Testis (tissue), 5 donors: ENCODE measurements at places on chromosomes 5 and 9. TPM values are rescaled to one million over a fixed set of nuclear protein-coding genes. Genes with fewer than 3 reads are reported as not detected.

The OTULINL gene
- 10.2 TPM for polyA plus RNA-seq

The GAPT gene
- polyA plus RNA-seq, result 0.58 TPM

The PCAT7 gene
- polyA plus RNA-seq, result 9.2 TPM

The NEUROG1 gene
- polyA plus RNA-seq, result not detected

The PTGER4 gene
- 8.7 TPM for polyA plus RNA-seq

The IFNA14 gene
- not detected for polyA plus RNA-seq

The TAF1L gene
- polyA plus RNA-seq, result 3.0 TPM

The TNFAIP8 gene
- 8.2 TPM for polyA plus RNA-seq

The FOXI1 gene
- polyA plus RNA-seq, result 0.26 TPM

The SLC46A2 gene
- 1.9 TPM for polyA plus RNA-seq

DNA sequence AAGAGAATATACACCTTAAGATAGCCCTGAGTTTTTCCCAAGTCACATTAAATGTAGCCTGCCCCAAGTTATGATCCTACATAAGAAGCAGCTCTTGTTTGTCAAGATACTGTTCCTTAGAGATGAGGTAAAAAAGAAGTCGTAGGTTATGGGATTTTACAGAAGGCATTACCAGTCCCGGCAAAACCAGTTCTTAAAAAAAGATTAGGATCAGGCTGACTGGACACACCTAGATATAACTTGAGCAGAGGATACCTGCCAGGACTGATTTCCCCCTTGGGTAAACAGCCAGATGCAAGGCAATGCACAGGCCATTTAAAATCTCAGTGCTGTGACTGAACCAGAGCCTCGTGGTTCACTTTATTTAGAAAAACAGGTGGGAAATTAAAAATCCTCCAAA lies 14.1 kb upstream of the SEMA5A start:
- no peak for DNase-seq

DNA sequence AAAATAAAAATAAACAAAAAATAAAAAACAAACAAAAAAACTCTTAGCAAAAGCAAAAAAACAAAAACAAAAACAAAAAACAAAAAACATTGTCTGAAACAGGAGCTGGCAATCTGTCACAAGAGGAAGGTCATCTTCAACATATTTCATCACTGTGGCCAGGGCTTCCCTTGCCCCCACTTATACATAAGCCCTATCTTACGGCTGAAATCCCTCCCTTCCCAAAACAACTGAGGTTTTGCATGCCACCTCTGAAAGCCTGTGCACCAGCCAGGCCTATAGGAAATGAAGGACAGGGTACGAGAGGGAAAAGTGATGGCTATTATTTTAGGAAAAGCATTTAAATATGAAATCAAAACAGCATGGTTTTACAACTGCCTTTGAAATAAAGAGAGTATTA lies 10.8 kb downstream of the MTMR12 start:
- DNase-seq, result no peak

DNA sequence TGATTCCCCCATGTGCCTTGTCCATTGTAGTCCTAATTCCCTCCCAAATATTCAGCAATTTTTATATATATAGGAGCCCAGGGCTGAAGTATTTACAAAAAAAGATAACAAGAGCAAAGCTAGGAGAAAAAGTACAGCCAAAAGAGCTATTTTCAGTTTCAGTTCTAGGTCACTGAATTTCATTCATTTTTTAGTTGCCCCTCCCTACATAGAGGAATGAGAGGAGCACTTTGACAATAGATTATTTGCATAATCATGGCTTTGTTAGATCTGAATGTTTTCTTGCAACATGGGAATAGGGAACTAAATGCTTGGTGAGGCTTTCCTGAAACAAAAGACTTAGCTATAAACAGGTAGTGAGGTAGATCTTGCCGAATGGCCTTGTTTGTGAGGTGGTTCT lies 15.3 kb upstream of the F2RL2 start:
- DNase-seq, result no peak

GRCh38 chr9:120921661-120922181 lies 4.9 kb downstream of the TRAF1 start:
- DNase-seq, result no peak

DNA sequence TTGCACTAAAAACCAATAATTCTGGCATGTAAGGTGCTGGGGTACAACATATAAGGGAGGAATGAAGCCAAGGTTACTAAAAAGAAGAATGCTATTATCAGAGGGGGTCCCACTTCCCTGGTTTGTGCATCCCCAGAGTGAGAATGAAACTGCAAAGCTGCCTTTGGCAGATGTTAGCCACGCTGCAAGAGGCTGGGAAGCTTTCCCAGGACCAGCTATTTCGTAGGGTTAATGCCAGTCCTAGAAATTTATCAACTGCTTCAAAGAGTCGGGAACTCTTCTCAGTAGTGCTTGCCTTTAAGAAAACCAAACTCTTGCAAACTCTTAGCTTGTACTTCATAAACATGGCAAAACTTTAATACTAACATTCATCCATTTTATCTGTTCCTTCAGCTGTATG lies 87.5 kb upstream of the NR5A1 start:
- no peak for DNase-seq

DNA sequence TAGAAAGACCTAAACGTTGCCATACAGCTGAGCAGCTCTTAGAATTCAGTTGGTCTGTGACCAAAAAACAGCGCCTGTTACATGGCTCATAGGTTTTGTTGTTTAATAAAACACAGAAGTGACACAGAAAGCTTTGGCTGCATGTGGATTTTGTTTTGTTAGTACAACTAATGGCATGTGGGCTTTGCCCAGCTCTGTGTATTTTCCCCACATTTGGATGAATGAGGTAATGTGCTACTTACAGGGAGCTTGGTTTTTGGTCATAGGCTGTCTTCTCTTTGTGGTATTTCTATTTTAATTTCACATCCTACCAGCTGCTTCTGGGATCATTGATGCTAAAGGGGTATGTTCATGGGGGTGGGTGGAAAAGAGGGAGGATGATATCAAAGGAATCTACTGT lies 37.0 kb upstream of the POU4F3 start:
- DNase-seq, result no peak

GRCh38 chr9:29648601-29649000 lies 2075.3 kb upstream of the C9orf72 start:
- DNase-seq, result no peak

GRCh38 chr5:21831145-21831787 lies 1021.9 kb downstream of the CDH12 start:
- no peak for DNase-seq

DNA sequence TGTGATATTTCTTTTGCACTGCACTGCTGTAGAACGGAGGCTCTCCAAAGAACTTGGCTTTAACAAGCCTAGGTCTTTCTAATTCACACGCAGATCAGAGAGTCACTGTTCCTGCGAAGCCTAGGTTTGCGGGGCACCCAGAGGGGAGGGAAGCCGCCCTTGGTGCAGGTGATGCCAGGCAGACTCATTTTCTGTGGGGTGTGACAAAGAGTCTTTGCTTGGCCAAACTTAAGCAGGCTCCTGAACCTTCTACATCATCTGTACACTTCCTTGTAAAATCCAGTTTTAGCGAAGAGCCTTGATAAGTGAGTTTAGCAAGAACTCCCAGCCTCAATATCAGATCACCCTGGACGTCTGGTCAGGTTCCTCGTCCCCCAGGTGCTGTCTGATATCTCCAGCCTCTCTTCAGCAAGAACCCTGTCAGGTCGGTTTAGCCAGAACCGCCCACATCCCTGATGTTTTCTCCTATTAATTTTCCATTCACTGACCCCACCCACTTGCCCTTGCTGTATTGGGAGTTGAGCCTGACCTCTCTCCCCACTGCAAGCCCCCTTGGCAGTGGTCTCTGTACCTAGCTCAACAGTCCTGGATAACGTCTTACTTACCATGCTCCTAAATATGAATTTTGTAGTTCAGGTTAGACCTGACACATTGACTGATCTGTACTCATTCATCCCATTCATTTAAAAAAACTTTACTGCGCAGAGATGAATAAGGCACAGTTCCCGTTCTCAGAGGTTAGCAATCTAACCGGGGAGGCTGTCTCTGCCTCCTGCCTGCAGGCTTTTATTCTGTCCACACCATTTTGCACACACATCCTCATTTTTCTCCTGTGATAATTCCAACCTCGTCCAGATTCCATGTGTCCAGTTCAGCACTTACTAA lies 880 bp upstream of the UBAC1 start:
- DNase-seq, result no peak

GRCh38 chr5:50967009-50967562 lies 300.6 kb downstream of the PARP8 start:
- DNase-seq, result no peak

- no peak for DNase-seq
These were observed 65.6 kb upstream of the MAP1B start for GRCh38 chr5:72041654-72042053.

DNA sequence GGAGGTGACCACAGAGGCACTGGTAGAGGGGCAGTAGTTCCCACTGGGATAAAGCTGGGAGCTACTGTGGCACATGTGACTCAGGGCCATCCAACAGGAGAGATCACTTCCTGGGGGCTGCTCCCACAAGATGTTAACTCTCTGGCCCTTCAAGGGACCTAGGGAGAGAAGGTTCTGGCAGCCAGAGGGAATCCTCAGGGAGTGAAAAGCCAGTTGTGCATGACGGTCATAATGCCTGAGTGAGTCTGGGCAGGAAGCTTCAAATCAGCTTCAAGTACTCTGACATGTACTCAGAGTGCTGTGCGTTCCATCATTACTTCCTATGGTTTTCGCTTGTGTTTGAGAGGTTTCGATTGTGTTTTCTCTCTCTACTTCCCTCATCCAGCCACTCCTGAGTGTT lies 388.5 kb downstream of the GABRG2 start:
- DNase-seq, result no peak

DNA sequence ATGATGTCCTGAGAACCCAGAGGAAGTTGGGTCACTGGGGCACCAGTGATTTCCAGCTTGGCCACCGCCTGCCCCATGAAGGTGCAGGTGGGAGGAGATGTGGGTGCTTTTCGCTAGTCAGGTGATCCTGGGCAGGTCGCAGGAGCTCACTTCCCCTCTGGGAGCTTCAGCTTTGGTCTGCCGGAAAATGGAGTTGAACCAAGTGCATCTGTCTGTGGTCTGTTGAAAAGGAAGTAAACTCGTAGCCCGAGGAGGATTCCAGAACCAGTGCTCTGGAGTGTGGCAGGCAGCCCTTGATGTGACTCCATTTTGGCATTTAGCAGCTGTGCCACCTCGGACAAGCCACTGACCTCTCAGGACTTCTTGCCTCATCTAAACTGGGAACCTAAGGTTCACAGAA lies 81.8 kb upstream of the HRH2 start:
- DNase-seq, result no peak

DNA sequence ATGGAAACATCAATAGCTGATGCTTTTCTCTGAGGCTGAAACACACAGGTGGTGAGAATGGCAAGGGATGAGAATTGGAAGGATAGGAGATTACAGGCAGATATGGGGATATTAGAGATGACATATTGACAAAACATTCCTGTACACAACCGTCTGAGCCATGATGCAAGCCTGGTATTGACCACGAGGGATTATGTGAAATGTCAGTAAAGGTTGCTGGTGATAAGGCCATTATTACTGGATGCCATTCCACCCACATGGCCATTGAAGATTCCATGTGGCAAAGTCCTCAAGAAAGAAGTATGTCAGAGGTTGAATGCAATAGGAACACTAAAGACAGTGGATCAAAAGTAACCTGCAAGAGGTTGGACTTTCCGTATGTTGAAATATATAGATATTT lies 15.7 kb downstream of the GRAMD2B start:
- no peak for DNase-seq

GRCh38 chr5:139976703-139977102 lies 66.4 kb downstream of the NRG2 start:
- DNase-seq, result no peak

DNA sequence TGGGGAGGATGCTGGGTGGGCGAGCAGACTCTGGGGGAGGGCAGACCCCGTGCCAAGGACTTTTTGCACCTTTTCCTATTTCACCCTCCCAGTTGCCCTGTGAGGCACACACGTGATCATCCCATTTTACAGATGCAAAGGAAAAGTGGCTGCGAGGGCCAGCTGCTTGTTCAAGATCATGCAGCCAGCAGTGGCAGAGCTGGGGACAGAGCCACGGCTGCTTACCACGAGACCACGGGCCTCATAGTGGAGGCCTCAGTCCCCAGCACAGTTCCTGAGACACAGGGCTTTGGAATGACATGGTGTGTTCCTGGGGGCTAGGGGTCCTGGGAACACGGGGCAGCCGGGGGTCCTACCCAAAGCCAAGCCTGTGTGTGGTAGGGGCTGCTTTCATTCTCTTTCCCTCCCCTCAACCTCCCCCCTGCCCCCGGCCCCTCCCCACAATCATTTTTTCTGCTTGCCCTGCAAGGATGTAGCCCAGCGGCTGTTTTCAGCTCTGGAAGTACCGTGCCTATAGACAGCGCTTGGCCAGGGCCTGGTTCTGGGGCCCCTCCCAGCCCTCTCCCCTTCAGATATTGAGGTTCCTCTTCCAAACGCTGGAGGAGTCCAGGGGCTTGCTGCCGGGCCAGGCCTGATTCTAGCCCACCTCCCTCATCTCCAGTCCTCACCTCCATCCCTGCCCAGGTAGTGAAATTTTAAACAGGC lies 58.5 kb upstream of the IER5L start:
- no peak for DNase-seq

DNA sequence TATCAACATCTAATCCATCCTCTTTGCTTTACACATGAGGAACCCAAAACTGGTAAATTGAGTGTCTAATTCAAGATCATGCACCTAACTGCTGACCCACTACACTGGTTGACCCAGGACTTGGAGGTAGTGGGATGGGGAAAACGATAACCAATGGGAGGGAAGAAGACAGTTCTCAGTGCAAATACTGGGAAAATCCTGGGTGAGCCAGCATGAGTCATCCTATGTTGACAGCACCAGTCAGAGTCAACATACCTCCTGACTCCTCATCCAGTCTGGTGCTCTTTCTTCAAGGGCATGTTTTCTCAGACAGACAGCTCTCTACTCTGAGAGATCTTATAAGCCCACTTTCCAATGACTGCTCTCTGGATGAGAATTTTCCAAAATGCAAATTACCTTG lies 232.8 kb upstream of the PTGER4 start:
- no peak for DNase-seq

DNA sequence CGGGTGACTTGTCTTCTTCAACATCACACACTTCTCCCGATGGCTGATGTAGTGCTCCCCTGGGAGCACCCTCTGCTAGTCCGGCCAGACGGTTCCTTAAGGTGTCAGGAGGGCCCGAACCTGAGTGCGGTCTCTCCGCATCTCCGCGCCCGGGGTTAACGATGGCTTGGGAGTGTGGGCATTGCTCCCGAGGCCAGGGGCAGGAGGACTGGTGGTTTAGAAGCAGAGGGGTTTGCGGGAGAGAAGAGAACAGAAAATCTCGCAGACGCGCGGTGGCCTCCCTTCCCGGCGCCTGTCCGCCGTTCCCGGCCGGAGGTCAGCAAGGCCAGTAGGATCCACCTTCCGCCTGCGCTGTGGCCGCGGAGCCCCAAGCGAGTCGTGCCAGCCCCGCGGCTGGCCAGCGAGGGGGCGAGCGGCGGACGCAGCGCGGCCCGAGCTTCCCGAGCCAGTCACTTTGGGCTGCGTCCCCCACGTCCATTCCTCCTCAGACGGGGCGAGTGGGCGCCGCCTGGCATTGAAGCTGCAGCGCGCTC lies 700 bp downstream of the CDO1 start:
- DNase-seq, result peak; percentile 23

DNA sequence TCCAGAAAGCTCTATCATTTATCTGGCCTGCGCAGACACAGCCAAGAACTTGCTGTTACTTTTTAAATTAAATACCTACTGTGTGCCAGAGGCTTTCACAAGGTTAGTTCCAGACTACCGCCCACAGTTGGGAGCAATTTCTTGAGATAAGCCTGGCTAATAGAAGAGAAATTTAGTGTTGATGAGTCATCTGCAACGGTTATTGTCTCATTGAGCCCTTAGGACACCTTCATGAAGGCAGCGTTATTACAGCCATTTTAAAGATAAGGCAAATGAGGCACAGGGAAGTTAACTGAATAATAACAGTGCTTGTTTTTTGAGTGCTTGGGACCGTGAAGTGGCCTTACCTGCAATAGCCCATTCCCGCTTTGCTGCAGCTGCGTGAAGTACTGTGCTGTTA lies 292.9 kb upstream of the MSX2 start:
- DNase-seq, result no peak
